ENCODE measurements at places on chromosomes 12 and 14.
A peak's percentile ranks its signal among the peaks of the same experiment; 100 is the strongest.

- DNase-seq, result no peak
These were observed 23.5 kb upstream of the AMN start for GRCh38 chr14:102898776-102899515.

GRCh38 chr14:90780519-90780918 lies 35.7 kb downstream of the TTC7B start:
- DNase-seq, result no peak

- DNase-seq, result no peak
These were observed 59.2 kb downstream of the ERC1 start for GRCh38 chr12:1050059-1050707.

DNA sequence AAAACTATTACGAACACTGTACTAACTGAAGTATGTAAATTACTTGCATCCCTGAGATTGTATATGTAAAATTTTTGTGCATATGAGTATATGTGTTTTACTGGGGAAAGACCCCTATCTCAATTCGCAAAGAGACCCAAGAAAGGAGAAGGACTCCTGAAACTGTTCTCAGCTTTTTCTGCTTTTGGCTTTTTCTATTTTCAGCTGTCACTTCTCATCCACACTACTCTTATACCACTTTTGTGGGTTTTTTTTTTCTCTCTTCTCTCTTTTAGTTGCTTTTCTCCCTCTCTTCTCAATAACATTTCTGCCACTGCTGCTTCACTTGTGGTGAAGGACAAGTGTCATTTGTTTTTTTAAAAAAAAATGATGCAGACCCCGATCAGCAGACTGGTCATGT lies 39.8 kb downstream of the NIN start:
- no peak for DNase-seq

- DNase-seq, result no peak
These were observed 69.3 kb downstream of the EID3 start for GRCh38 chr12:104372721-104373335.

GRCh38 chr12:68043435-68043834 lies 54.2 kb downstream of the IFNG-AS1 start:
- DNase-seq, result no peak

- DNase-seq, result no peak
These were observed 83.0 kb upstream of the METAP2 start for GRCh38 chr12:95390932-95391331.

DNA sequence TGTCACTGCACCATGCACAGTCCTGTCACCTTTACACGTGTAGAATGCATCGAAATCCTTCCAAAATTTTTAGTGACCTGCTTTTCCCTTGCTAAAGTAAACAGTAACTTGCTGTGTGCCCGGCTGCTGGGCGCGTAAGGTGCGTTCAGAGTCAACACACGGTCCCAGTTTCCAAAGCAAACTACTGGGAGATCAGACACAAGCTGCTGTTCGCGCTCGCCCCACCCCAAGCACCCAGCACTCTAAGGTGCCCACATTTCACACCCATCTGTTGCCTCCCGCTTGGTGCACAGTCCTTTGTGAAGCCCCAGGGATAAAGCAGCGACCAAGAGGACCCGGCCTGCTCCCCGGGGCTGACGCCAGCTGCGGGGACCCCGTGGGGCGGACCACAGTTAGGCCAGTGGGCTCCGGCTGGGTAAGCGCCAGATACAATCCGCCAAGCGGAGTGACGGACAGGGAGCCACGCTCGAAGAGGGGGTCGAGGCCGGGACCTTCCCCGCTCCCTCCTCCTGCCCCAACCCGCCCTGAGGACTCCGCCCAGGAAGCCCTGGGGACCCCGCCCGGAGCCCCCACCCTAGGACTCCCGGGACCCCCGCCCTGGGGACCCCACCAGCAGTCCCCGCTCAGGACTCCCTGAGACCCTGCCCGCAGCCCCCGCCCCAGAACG lies 633 bp downstream of the STX2 start:
- DNase-seq, result peak; percentile 20

DNA sequence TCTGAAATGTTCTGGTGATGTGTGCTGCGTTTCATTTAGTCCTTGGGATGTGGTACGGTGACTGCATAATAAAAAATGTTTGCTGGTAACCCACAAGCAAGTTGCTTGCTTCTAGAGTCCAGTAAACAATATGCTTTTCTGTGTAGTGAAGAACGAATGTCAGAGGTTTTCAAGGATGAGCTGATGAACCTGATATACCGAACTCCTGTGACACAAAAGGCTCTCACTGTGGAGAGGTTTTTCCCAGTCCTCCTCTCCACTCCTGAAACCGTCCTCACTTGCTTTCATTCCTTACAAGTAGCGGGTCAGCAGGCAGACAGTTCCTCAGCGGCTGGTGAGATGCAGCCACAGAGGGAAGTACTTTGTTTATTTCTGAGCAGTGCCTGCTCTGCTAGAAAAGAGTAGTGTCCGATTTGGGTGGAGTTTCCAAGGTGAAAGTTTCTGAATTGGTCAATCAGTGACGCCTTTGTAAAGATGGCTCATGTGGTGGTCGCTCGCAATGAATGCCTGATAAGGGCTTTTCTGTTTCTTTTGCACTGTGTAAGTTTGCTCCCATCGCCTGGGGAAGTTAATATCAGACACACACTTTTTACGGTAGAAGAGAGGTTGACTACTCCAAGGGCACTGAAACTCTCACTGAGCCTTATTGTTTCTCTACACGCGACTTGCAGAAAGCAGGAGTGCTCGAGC lies 3.0 kb downstream of the ETV6 start:
- no peak for DNase-seq

DNA sequence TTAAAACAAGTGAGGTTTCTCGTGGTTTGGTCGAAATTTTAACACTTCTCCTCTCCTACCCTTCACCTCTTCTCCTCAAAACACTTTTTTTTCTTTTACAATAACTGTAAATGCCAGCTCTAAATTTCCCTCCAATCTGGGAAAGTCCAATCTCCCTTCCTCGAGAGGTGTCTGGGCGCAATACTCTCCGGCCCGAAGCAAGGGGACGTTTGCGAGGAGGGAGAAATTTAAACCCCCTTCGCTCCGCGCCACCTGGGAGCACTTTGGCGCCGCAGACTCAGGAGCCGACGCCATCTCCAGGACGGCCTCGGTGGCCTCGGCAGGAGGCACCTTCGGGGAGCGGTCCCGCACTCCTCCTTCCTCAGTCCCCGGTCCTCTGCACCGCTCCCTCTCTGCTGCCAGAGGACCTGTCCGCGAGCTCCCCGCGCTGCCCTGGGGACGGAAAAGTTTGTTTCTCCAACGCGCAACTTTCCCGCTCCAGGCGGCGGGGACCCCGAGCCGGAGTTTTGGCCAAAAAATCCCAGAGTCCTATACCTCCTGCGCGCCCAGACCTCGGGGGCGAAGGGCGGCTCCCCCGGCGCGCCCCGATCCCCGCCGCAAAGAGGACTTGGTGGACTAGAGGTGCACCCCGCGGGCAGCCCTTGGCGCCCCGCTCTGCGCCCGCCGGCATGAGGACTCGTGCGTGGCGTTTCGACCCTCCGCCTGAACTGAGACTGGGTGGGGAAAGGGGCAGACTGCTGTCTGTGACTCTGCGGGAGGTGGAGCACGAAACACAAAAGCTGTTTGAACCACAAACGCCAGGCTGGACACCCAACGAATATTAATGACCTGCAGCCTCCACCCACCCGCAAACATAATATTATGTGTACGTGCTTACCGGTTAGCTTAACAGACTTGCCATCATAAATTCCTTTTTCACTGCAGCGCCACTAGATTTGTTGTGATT lies 95.2 kb upstream of the HMGA2 start:
- DNase-seq, result no peak

Data from activated naive CD4-positive, alpha-beta T cell treated with anti-CD3 and anti-CD28 coated beads, Interleukin-2, amount 50 U/mL, for 16 hours (primary cell).